ENCODE measurements at places on chromosomes 12 and 14.

DNA sequence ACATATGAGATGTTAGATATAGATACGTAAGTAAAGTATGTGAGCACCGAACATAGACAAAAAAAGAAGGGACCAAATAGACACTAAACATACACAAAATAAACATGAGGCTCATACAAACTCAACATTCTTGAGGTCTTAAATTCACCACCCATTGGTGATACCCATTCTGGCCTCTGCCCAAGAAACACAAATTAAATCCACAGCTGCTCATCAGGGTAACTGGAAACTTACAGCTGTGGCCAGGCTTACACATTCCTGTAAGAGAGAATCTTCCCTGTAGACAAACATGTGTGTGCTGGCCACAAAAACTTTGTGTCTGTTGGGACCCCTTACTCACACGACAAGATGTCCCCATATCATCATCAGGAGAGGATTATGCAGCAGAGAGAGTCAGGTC, 22.4 kb downstream of the MAGOHB start:
- no peak for DNase-seq

GRCh38 chr14:103391048-103391447, 5.8 kb downstream of the MARK3 start:
- DNase-seq: no peak

DNA sequence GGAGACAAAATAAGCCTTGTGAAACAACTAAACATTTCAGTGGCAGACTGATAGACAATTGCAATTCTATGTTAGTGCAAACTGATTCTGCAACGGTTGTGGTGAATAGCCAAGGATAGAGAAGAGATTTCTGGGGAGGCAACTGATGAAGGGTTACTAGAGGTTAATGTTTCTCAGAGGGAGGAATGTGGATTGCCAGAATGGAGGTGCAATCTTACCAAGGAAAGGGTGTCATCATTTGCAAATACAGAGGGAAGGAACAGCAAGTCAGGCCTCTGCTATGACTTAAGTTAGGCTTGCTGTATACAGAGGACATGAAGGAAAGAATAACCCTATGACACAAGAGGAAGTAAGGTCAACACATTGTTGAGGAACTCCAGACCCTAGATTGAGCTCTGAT, 35.8 kb downstream of the CCDC175 start:
- DNase-seq: no peak

GRCh38 chr12:5088586-5089264, 45.0 kb downstream of the KCNA5 start:
- DNase-seq: no peak

DNA sequence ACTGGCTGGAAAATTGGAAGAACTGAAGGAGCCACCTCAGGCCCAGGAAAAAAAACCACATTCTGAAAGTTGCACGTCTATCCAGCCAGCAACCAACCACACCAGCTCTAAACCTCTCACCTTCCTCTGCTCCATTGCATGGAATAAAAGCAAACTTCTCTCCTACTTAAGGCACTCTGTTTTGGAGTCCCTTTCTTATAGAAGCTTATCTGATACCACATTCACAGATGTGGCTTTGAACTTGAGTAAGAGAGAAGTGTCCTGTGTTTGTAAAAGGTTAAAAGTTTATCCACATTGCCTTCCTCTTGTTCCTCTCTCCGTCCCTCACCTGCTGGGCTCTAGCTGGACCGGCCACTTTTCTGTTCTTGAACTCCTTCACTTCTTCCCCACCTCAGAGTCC, 99.6 kb upstream of the PLXNC1 start:
- no peak for DNase-seq

GRCh38 chr12:63093711-63094110, 57.3 kb downstream of the AVPR1A start:
- no peak for DNase-seq

DNA sequence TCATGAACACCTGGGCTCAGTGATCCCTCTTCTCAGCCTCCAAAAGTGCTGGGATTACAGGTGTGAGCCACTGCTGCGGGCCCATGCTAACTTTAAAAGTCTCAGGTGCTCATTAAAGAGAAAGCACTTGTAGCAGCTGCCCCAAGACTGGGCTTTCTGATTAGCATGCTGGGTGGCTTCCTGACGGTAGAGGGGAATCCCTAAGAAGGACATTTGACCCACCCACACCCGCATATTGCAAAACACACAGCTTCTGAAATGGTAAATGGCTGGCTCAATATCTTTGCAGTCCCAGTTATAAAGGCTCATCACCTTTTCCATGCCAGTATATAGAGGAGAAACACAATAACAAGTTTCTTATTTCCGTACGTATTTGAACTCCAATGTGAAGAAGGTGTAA, 19.3 kb upstream of the BICD1 start:
- no peak for DNase-seq

DNA sequence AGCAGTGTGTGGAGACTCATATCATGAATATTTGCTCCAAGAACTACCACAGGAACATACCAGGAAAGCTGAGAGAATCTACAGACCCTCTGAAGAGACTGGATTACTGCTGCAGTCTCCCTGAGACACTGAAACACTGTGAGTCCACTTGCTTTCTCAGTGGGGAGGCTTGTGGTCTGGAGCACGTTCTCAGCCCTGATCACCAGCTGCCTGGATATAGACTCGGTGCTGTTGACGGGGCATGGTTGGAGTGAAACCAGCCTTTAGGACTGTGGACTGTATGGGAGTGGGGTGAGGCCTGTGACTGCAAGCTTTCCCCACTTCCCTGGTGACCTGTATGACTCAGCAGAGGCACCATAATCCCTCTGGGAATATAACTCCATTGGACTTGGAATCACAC, 525.8 kb upstream of the FBXO33 start:
- DNase-seq: no peak

DNA sequence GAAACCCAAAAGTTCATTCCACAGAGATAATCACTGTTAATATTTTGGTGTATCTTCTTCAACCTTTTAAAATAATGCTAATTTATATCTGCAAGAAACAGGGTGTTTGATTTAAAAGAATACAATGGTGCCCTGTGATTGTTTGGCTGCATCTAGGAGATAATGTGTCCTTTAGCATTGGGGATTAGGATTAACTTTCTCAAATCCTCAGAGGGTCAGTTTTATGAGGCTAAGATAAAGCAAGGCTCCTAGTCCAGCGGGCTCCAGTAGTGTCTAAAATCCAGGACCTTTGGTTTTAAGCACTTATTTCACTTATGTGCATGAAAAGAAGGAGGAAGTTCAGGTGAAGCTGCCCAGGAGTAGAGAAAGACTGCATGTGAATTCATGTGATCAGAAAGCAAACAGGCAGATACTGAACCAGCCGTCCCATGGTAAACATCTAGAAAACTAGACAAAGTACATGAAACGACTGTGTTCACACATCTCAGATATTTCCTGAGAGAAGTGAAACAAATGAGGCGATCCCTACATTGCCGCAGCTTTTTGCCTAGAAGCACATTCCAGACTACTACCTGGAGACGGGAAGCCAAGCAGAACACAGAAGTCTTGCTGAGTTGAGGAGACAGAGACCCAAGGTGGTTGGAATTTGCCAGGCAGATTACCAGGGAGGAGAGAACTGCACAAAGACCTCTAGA, 129.1 kb upstream of the MAX start:
- DNase-seq: no peak

DNA sequence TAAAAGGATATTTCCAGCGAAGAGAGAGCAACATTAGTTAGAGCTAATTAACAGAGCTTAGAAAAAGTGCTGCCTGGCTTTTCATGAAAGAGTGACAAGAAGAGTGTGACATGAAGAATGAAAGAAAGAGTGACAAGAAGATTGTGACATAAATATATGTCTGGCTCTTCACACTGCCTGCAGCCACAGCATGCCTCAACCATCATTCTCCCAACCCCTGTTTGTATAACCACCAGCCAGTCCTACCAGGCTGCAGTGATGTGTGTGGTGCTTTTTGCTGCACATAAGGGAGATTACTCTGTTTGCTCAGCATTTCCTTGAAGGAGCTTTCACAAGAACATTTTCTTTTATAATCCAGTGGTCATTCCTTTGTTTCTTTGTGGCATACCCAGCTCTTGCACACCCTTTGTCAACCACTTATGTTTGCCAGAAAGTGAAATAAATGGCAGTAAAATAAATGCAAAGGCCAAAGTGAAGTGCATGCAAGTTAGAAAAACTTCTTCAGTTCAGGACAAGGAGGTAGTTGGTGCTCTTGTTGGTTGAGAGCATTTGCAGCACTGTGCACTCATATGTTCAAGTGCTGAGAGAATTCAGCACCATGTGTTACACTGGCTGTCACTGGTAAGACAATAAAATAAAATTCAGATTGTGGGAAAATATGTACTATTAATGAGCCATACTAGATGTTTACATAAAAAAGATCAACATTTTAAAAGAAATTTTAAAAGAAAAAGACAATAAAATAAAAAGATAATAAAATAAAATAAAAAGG, 50.6 kb downstream of the KIF21A start:
- no peak for DNase-seq

GRCh38 chr14:60327447-60328331, 78.7 kb downstream of the PPM1A start:
- DNase-seq: peak; percentile 46

GRCh38 chr12:116171549-116171948, 105.9 kb downstream of the MED13L start:
- DNase-seq: no peak

GRCh38 chr14:92475451-92476187, 38.0 kb upstream of the RIN3 start:
- DNase-seq: no peak

- DNase-seq: no peak
These were observed 3.9 kb downstream of the HOXC5 start for GRCh38 chr12:54036620-54037359.

- DNase-seq: no peak
These were observed 60.4 kb downstream of the SLC15A4 start for GRCh38 chr12:128763395-128763794.

DNA sequence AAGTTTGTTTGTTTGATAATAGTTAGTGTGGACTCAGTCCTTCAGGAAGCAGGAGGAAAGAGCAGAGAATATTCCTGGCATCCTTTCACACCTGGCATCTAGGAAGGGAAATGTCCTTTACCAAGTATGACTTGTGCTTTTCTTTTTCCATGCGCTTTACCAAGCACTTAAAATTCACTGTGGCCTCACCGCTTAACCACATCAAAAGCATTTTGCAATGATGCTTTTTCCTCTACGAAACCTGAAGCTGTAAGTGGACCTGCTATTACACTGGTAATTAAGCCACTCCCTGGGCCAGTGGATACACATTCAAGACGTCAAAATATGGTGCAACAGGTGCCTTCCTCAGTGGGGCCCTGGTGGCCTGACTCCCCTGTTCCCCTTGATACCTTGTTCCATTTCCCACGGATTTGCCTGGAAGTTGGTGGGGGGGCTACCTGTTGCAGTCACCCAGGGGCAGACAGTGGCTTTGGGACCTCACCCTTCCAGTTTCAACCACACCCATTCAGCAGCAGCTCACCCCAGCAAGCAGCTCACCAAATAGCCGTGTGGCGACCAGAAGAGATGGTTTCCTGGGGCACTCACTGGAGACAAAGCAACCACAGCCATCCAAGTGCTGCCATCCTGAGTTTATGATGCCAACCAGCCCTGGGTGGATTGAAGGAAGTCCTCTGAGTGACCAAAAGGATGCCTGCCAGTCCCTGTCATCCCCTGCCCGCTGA, 14.2 kb upstream of the FZD10 start:
- DNase-seq: no peak

DNA sequence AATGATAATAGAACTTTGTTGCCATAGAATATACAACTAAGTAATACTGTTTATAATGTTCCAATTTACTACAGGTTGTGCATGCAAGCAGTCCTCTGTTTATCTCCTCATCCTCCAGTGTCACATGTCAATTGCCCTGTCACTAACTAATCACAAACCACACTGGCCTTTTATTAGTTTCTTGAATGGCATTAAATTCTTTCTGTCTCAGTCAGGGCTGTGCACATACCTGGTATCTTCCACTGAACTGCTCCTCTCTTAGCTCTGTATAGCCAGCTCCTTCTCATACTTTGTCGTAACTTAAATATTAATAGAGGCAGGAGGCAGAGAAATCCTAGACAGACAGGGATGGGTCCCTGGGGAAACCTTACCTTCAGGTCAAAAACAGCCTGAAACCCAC, 24.0 kb downstream of the GABARAPL1 start:
- DNase-seq: no peak

- DNase-seq: no peak
These were observed 3.7 kb upstream of the KRT3 start for GRCh38 chr12:52799505-52800211.

- no peak for DNase-seq
These were observed 569 bp upstream of the RGS6 start for GRCh38 chr14:71931492-71932228.

DNA sequence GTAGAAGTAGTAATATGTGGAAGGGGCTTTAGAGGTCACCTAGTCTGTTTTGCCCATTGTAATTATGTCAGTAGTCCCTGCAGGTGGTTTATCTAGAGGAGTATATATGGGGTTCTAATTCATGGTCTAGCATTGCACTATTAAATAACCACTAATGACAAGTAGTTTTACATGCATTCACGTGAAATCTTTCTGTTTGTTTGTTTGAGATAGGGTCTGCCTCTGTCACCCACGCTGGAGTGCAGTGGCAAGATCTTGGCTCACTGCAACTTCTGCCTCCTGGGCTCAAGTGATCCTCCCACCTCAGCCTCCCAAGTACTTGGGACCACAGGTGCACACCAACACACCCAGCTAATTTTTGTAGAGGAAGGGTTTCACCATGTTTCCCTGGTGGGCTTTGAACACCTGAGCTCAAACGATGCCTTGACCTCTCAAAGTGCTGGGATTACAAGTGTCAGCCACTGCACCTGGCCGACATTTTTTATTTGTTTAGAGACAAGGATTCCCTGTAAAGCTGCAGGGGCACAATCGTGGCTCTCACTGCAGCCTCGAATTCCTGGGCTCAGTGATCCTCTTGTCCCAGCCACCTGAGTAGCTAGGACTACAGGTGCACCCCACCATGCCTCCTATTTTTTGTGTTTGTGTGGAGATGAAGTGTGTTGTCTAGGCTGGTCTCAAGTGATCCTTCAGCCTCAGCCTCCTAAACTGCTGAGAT, 12.0 kb upstream of the PSEN1 start:
- DNase-seq: no peak

DNA sequence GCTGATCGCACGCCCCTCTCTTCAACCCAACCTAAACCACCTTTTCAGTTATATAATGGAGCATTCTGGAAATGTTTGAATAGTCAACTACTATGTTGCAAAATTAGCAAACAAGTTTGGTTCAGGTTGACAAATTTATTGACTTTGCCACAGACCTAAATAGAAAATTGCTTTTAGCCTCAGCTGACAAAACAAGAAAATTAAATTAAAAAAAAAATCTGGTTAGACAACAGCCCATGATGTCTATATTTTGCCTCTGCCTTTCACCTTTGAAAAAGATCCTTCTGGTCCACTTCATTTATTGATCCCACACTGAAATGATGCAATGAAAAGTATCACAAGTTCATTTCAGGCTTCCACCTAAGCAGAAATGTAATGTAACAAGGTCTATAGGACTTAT, 17.5 kb downstream of the SLC38A4 start:
- DNase-seq: no peak

- no peak for DNase-seq
These were observed 256.6 kb downstream of the NAV3 start for GRCh38 chr12:78087363-78087675.

- DNase-seq: no peak
These were observed 25.6 kb upstream of the NFYB start for GRCh38 chr12:104163631-104164030.
